NCI-H2081 (cell line): ENCODE measurements at places on chromosomes 12 and 14.
A peak's percentile ranks its signal among the peaks of the same experiment; 100 is the strongest.

GRCh38 chr14:92595267-92595666 is 81.7 kb downstream of the RIN3 start:
- DNase-seq = no peak

GRCh38 chr14:94545131-94545841 is 16.0 kb upstream of the SERPINA4 start:
- DNase-seq = no peak

DNA sequence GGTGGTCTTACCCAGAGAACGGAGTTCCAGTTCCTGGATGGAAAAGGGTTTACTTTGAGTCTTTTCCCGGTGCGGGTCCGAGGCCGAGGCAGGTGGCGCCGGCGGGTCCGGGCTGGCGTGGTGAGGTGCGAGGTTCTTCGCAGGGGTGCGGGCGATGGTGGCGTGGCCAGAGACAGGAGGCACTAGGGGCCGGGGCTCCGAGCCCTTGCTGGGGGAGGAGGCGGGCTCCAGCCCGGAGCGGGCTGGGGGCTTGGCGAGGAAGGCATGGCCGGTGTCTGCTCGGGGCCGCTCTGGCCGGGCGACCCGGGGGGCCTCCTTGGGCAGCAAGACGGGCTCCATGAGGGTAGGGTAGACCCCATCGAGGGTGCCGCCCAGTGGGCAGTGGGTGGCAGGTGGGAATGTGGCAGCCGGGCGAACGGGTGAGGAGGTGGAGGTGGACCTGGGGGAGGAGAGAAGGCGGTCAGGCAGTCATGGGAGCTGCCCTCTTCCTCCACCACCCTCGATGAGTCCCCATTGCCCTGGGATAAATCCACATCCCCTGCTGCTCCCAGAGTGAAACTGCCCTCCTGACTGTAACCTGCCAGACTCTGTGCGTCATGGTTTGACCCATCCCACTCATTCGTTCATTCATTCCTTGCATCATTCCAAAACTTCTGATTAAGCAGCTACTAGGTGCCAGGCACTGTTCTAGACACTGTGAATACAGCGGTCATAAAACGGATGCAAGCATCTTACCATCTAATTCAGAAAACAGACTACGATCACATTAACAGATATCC is 42.0 kb downstream of the RFLNA start:
- DNase-seq = no peak

- DNase-seq = no peak
These were observed 148.8 kb upstream of the EGLN3 start for GRCh38 chr14:34099635-34100034.

GRCh38 chr12:111445726-111446581 is 40.2 kb downstream of the SH2B3 start:
- peak; percentile 83 for DNase-seq

GRCh38 chr14:101028971-101029667 is 125.6 kb upstream of the RTL1 start:
- DNase-seq = peak; percentile 84

- peak; percentile 53 for DNase-seq
These were observed 32.7 kb downstream of the MED6 start for GRCh38 chr14:70567791-70568190.

- DNase-seq = no peak
These were observed 119.2 kb downstream of the TBC1D30 start for GRCh38 chr12:64943686-64944085.

GRCh38 chr12:25424211-25424731 is 128.8 kb downstream of the LMNTD1 start:
- no peak for DNase-seq

GRCh38 chr12:19217446-19217845 is 87.9 kb downstream of the PLEKHA5 start:
- DNase-seq = no peak

GRCh38 chr14:62443796-62444195 is 601.5 kb downstream of the KCNH5 start:
- DNase-seq = no peak

DNA sequence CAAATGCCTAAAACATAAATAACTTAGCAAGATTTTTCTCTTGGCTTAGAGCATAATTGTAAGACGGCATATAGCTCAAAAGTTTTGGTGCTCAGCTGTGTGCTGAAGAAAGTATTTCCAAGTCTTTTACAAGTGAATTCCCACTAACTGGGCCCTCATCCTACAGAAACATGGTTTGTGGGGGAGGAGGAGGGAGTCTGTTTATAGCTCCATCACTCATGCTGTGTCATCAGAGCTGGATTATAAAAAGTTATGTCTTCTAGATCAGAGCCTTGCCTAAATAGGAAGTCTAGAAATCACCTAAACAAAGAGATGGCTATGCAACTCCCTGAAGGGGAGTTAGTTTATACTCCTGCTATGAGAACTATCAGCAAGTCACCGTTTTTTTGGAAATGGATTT is 65.9 kb upstream of the OTOGL start:
- no peak for DNase-seq

- no peak for DNase-seq
These were observed 61.8 kb downstream of the GLT1D1 start for GRCh38 chr12:128914908-128915563.

DNA sequence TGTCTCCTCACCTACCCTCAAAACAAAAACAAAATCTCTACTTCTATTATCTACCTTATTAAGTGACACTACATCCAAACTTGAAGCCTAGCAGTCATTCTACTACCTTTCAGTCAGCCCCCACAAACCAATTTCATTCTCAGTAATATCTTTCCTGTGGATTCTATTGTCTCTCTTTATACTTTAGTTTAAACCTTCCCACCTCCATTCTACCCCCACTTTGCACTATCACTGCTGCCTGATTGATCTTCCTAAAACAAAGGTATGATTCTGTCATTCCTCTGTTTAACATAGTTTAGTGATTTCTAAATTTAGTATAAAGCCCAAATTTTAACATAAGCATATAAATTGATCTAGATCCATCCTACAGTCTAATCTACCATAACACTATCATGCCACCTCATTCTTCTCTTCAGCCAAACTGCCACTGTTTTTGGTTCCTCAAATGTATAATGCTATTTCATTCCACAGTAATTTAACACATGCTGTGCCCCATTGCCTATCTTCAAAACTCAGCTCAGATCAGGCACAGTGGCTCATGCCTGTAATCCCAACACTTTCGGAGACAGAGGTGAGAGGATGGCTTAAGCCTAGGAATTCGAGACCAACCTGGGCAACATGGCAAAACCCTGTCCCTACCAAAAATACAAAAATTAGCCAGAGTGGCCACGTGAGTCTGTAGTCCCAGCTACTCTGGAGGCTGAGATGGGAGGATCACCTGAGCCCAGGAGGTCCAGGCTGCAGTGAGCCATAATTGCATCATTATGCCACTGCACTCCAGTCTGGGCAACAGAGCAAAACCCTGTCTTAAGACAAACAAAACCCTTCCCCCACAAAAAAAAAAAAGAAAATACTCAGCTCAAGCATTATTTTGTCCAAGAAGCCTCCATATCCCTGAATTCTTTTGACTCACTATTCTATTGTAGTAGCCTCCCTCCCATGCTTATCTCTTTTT is 3.1 kb upstream of the STRN3 start:
- DNase-seq = no peak

GRCh38 chr14:59844186-59844812 is 26.3 kb downstream of the RTN1 start:
- no peak for DNase-seq

GRCh38 chr12:92044435-92044834 is 101.2 kb downstream of the BTG1 start:
- DNase-seq = no peak

DNA sequence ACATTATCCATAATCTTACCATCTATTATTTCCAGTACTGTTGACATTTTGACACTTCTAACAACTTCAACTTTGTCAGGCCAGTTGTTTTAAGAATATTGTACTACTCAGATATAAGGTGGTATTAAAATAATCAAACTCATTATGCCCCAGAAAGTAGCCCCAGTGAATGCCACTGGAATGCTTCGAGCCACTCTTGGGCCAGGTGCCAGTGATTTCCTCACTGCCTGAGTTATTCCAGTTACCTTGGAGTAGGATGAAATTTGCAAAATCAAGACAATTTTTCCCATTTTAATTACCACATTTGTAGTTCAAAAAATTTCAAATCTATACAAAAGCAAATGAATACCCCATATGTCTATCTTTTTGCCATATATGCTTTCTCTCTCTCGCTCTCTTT is 9.2 kb downstream of the CIPC start:
- no peak for DNase-seq

GRCh38 chr12:110252716-110253115 is 28.3 kb upstream of the ATP2A2 start:
- DNase-seq = no peak

DNA sequence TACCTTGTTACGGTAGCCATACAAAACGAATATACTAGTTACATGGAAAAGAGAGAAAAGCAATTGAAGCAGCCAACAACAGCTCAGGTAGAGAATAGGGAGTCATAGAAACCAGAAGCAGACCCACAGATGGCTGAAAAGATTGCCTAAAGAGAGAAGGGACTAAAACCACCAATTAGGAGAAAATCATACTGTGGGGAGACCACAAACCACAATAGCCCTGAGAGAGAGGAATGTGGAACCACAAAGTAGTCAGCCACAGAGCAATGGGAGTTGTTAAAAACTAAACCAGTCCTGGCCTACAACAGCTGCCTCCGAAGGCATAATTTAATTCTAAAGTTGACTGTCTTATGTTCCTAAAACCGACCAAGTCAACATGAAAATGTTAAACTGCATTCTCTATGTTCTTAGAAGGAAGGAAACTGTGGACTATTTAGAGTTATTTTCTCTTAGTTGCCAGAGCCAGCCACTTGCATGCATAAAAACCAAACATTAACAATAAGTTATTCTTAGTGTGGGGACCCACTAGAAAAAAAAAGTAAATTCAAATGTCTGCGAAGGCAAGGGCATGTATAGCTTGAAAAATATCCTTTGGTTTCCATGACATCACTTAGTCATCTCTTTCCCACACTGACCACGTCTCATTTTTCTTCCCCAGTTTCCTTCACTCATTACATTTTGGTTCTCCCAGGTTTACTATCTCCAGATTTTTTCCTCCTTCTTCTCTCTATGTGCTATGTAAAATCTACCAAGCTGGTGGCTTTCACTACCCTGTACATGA is 398.1 kb downstream of the NOVA1 start:
- DNase-seq = no peak

DNA sequence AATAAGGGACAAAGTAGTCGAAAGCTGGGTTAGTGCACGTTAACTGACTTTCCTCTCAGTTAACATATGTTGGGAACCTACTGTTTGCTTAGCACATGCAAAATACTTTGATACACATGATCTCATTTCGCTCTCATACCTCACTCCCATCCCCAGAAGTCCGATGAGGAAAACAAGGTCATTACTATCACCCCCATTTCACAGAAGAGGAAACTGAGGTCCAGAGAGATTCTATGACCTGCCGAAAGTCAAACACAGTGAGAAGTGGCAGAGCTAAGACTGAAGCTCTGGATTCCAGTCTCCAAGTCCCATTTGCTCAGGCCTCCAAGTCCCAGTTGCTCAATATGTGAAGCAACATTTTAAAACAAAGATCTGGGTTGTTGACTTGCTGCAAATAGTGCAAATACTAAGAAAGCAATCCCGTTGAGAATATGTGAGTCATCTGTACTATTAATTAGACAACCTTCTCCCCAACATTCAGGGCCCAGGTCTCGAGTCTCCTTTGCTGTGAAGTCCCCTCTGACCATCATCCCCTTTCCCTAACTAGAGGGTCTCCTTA is 170.6 kb upstream of the PWP1 start:
- no peak for DNase-seq

DNA sequence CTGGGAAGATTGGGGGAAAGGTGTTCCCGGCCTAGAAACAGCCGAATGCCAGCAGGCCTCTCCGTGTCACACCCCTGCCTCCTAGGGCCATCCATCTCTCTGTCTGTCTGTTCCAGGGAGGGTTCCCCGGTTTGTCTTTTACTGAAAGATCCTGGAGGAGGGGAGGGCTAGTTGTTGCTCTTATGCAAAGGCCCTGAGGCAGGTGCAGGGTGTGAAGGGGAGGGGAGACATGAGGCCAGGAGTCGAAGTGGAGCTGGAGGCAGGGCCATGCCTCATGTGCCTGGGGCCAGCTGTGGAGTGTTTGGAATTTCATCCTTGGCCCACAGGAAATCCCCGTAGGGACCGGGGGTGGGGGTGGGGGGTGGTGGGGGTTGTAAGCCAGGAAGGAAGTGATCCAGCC is 8.7 kb upstream of the RCOR1 start:
- no peak for DNase-seq

- peak; percentile 25 for DNase-seq
These were observed 371 bp upstream of the REM2 start for GRCh38 chr14:22882529-22883172.

DNA sequence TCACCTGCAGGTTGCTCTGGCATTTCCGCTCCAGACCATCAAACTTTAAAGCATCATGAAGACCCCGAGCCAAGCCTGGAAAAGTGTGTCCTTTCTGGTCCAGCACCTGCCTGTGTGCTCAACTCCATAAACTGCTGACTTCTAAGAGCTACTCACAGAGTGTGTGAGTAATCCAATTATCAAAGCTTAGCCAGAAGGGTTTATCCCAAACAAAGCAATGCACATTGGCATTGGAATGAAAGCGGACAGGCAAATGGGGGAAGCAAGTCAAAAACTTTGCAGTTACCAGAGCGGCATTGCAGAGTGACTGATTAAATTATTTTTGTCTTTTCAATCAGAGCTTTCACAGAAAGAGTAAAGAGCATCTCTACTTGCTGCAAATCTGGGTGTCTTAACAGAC is 1262.4 kb upstream of the SEL1L start:
- DNase-seq = no peak

DNA sequence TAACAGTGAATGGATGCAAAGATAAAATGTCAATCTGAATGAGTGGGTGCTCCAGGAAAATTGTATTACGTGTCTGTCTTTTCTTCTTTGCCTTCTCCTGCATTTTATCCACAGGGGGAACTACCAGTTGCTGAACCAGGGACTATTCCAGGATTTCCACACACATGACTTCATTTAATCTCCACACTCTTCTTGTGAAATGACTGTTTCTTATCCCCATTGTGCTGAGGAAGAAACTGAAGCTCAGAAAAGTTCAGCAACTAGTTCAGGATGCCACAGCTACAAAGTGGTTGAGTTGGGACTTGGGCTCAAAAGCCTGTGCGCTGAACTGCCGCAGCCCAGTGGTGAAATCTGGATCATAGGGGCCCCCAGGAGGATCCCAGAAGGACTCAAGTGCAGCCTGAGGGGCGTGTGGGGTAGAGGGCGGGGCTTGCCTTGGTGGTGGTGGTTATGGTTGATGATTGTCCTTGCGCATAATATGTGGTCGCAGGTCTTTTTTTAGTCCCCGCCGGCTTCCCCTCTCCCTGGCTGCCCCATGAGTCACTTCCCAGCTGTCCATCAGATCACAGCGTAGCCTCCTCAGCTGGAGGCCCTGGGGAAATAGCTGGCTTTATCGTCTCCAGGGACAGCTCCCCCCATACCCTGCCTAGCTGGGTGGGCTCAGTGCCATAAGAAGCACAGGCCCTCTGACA is 235.2 kb upstream of the CRY1 start:
- no peak for DNase-seq
